ENCODE measurements at places on chromosomes 5 and 9.
A peak's percentile ranks its signal among the peaks of the same experiment; 100 is the strongest.

DNA sequence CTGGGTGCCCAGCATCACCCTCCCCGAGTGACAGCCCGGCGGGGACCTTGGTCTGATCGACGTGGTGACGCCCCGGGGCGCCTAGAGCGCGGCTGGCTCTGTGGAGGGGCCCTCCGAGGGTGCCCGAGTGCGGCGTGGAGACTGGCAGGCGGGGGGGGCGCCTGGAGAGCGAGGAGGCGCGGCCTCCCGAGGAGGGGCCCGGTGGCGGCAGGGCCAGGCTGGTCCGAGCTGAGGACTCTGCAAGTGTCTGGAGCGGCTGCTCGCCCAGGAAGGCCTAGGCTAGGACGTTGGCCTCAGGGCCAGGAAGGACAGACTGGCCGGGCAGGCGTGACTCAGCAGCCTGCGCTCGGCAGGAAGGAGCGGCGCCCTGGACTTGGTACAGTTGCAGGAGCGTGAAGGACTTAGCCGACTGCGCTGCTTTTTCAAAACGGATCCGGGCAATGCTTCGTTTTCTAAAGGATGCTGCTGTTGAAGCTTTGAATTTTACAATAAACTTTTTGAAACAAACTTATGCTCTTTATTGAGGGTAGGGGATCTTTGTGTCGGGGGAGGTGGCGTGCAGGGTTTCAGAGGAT is 1.3 kb downstream of the GADD45G start:
- DNase-seq = peak; percentile 53

DNA sequence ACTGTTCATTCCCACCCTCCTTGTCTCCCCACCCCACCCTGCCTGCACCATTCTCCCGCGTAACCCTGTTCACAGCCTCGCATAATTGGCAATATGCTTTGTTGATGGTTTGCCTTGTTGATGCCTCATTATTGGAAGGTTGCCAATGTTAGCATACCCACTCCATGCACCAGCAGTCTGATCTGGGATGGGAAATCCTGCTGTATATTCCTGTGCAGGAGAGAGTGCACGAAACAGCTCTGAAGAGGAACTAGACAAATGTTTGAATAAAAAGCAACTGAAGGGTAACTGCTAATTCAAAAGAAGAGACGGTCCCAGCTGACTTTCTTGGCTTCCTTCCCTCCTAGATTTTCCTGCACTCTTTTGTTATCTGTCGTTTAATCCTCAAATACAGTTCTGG is 271.7 kb upstream of the TLE4 start:
- DNase-seq = no peak

DNA sequence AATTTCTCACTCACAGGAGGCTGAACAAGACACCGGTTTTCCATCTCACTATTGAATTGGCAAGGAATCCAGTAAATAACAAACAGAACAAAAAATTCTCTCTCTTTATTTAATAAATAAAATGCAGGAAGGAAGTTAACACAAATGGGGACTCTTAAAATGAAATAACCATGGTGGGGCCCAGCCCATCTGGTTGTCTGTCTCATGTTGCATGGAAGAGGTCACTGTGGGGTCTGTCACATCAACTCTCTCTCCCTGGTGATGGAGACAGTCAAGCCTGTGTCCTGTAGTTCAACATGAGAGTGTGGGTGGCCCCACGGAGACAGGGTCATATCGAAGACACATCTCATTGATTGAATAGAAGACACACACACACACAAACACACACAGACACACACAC is 297.7 kb downstream of the IRX2 start:
- DNase-seq = no peak

DNA sequence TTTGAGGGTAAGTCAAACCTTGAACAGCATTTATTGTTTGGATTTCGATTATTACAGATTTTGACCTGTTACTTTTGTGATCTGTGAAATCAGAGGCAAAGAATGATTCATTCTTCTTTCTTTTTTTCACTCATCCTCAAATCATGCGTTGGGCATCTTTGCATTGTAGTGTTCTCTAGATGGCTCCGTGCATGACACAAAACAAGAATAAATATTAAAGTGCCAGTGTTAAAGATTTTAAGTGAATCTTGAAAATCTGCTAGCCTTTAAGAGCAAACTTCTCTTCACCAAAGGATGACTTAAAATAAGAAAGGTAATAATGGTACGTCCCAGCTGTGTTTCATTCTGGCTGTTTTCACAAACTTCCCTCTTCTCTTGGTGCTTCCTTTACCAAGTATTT is 361.9 kb upstream of the SMARCA2 start:
- no peak for DNase-seq

DNA sequence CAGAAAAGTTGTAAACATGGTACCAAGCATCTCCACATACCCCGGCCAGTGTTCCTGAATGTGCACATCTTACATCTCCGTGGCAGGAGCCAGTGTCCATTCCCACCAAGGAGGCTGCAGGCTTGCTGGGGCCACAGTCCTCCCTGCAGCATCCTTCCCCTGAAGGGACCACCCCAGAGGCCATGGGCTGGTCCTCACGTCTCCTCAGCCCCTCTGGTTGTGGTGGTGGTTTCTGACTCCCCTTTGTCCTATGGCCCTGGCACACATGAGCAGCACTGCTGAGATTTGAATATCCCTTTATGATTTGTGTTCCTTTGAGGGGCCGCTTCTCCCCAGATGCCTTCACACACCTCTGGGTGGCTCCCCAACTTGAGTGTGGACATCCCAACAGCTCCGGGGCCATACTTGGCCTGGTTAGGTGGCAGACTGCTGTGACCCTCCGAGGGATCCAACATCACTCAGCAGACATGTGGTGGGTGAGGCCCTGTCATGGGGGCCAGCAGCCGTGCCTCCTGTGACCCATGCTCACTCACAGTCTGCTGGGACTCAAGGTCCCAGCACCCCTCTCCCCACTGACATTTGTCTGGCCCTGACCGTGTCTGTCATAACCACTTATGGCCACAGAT is 14.3 kb downstream of the PHF2 start:
- DNase-seq = no peak

DNA sequence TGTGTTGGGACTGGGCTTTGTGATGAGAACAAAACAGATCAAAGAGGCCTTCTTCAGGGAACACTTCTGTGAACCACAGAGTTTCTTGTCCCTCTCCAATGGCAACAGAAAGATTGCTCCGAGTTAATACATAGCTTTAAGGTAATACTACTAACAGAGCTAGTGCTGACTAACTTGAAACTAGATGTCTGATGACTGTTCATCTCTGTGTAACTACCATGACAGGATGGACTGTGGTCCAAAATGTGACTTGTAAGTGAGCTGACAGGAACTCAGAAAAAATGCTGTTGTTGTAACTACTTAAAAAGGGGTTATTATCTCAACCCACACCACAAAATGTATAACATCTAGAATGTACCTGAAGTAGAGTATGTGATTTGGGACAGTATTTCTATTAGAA is 630.2 kb upstream of the DMAC1 start:
- DNase-seq = no peak

DNA sequence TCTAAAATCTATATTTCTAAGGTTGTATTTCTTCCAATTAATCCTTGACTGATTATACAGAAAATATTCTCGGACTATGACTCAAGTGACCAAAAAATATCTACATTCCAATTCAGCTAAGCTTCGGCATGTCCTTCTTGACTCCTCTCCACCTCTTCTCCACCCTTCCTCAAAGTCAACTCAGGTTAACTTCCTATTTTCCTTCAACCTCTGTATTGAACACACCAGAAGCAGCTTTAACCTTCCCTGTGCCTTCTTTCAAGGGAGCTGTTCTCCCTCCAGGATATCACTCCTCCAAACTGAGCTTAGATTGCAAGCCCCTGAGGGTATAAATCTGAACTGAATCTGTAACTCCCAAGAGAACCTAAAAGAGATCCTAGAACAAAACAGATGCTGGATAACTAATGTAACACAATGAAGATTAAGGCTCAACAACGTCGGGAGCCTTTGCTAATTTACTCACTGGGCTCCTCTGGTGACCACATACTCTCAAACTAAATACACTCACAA is 1.1 kb downstream of the SLCO4C1 start:
- DNase-seq = no peak

- no peak for DNase-seq
Observed at GRCh38 chr5:155275222-155275621, 261.7 kb downstream of the KIF4B start.

DNA sequence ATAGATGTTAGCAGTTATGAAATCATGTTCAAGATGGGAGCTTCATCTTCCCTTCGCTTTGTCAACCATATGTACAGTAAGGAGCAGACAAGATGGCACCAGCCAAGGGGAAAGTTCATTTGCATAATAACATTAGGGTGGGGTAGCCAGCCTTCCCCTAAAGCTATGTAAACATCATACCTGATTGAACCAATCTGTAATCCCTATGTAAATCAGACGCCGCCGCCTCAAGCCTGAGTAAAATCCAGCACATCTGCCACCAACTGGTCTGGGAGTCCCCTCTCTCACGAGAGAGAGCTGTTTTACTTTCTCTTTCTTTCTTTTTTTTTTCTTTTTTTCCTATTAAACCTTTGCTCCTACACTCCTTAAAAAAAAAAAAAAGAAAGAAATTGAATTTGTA is 30.8 kb upstream of the REEP2 start:
- DNase-seq = no peak

- no peak for DNase-seq
Observed at GRCh38 chr9:127569886-127570401, 42.1 kb upstream of the STXBP1 start.

- DNase-seq = no peak
Observed at GRCh38 chr5:78778538-78778937, 130.0 kb upstream of the LHFPL2 start.

- DNase-seq = no peak
Observed at GRCh38 chr5:128870923-128871322, 94.4 kb upstream of the SLC27A6 start.

GRCh38 chr5:61689153-61689846 is 357.2 kb downstream of the ZSWIM6 start:
- no peak for DNase-seq

DNA sequence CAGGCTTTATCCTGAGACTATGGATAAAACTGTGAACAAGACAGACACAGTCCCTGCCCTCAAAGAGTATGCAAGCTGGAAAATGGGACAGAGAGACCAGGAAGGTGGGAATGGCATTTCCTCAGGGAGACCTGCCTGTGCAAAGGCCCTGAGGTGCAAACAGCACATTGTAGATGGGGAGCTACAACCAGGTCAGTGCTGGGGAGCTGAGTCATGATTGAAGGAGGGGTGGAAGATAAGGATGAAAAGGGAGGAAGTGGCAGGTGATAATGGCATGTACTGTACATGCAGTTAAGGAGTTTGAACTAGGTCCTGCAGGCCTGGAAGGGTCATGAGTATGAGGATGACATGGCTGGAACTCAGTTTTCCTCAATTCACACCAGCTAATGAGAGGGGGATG is 75.5 kb upstream of the BOD1 start:
- DNase-seq = no peak

GRCh38 chr9:110932863-110933262 is 105.4 kb downstream of the LPAR1 start:
- DNase-seq = no peak

DNA sequence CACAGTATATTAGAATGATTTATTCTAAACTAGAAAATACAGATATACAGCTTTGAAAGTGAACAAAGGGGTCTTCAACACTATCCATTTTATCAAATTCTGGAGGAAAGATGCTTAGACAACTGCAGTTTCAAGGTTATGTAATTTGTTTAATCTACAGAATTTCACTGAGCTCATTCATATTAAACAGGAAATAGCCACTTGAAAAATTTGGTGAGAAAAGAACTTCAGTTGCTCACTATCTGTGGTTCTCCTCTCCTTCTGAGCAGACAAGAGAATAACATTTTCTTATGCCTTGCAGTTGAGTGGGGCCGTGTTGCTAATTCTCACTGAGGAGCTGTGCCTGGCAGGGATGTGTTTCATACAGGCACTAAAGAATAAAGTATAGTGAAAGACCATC is 1428.2 kb downstream of the CDH12 start:
- DNase-seq = no peak

DNA sequence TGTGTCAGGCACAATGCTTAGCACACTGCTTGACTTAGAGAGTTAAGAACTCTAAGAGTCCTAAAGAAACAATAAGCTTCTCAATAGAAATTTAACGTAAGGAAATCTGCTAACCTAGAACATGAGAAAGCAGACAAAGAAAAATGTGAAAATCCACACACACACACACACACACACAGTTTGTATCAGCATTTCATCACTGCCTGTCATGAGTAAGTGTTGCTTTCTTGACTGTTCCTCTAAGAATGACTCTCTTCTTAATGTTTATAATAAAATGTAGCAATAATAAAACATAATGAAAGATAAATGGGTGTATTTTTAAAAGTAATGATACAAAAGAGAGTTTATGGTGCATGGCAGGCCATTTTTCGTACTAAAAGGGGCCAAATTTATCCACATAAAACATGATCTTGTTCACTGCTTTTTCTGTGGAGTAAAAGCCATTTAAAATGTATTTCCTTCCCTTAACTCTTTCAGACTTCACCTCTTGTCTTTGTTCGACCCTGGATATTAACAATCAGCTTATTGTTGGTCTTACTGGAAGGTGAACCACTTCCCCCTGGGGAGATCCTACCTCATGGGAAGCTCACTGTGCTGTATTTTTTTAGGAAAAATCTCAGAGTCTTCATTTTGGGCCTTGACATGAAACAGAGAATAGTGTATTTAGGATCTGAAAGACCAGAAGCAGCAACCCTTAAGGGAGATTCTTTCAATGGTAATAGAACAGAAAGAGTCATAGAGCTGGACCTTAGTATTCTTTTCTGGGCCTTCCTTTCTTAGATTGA is 107.3 kb upstream of the ANKRD55 start:
- DNase-seq = no peak

GRCh38 chr5:119353213-119353612 is 2.6 kb upstream of the TNFAIP8 start:
- no peak for DNase-seq

DNA sequence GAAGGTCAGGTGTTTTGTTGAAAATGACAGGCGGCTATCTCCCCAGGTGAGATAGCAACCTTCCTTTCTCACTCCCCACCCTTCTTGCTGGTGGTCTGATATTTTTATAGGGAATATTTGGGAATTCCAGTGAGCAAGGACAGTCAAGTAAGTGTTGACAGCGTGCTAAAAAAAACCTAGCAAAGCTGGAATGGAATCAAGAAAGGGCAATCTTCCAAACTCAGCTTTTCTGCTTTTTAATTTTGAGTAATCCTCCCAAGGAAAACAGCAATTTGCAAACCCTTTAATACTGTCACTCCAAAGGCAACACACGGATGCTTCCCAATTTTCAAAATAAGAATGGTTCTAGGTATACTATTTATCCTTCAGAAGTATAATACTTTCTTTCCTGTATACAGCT is 143.7 kb upstream of the PCA3 start:
- DNase-seq = no peak

GRCh38 chr5:54022223-54022622 is 288.1 kb downstream of the ARL15 start:
- no peak for DNase-seq

DNA sequence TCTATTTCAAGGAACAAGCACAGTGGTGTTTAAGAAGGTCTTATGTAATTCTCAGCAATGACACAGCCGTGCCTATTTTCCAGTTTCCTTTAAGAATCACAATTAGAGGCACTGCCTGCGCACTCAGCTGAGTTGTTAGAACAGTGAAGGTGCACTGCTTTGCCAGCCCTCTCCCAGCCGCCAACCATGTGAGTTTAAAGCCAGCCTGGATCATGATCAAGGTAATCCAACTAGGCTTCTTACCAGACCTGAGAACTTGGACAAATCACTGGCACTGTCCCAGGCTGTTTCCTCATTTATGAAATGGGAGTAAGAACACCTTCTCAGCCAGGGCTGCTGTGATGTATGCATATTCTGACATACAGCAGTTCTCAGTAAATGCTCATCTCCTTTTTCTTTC is 99.6 kb downstream of the ASTN2 start:
- peak; percentile 7 for DNase-seq
